ENCODE measurements at places on chromosomes 12 and 14.

GRCh38 chr12:18683327-18684013 is 54.3 kb downstream of the PLCZ1 start:
- no peak for DNase-seq

DNA sequence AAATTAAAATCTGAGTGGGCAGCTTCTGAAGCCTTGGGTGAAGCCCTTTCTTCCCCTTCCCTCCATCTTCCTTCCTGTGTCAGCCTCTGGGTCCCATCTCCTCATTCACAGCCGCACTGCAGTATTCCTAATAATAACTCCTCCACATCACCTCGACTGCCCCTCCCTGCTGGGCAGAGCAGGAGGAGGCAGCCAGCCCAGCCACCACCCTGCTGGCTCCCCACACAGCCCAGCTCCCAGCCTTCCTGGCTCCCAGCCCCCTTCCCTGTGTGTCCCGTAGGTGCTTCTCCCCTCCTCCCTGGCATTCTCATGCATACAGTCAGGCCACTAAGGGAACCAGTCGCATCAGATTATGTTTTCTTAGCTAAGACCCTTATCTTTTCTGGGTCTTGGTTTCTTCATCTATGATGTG is 3.7 kb downstream of the IFFO1 start:
- DNase-seq = no peak

GRCh38 chr14:81478446-81478845 is 55.2 kb downstream of the SEL1L start:
- no peak for DNase-seq

DNA sequence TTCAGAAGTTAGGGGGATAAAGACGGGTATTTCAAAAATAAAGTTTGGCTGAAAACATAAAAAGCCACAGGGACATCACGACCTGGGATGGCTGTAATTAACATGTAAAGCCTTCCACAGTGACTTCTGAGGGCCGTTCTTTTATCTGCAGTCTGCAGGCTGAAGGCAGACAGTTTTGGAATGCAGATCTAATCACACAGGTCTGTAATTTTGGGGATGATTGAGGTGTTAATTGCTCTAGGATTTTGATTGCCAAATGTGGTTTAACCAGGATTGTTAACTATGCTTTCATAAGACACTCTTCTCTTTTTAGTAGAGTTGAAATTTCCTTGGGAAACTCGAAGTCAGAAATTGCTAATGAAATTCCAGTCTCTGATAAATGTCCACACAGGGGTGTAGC is 355.5 kb downstream of the ATP23 start:
- DNase-seq = no peak

DNA sequence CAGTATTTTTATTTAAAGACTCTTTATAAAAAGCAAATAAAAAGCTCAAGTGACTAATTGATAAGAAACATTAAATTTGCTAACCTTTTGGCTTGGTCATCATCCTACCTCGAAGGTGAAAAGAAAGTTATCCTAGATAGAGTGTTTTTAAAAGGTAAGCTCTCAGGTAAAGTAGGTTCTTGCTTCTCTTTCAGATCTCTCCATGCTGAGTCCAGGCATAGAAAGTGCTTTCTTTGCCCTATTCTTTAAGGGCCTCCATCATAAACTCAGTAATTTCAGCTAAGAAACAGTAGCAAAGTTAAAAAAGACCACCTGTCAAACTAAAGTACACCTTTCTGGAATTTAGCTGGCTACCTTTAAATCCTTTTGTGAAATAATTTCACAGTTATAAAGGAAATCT is 20.6 kb upstream of the ANHX start:
- DNase-seq = no peak

- no peak for DNase-seq
Measured at GRCh38 chr14:31660728-31661127, 99.5 kb downstream of the NUBPL start.

DNA sequence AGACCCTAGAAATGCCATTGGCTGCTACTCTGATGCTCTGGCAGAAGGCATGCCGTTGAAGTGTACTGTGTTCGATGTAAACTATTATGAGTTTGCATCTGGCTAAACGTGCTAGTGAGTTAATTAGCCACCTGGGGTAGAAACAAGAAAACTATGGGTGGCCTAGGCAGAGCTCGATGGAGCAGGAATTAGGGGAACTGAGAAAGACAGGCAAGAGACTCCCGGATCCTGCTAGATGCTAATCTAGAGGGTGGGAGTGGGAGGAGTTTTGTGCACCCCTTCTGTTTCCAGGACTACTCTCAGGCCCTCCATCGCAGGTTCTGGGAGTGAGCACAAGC is 32.0 kb downstream of the TMEM63C start:
- no peak for DNase-seq

DNA sequence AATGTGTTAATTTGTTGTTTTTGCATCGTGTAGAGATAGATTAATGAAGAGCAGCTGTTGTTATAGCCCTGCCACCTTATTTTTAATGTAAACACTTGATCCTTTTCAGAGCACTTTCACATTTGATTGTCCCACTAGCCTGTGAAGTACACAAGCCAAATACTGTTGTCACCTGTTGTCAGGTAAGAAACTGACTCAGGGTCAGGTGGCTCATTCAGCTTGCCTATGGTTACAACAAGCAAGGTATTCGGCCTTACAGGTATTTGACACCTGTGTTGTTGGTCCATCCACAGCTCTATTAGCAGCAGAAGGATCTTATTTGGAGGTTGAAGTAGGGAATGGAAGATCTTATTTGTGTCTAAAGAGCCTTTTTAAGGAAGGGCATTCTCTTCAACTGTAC is 108.9 kb downstream of the GPR135 start:
- DNase-seq = no peak

DNA sequence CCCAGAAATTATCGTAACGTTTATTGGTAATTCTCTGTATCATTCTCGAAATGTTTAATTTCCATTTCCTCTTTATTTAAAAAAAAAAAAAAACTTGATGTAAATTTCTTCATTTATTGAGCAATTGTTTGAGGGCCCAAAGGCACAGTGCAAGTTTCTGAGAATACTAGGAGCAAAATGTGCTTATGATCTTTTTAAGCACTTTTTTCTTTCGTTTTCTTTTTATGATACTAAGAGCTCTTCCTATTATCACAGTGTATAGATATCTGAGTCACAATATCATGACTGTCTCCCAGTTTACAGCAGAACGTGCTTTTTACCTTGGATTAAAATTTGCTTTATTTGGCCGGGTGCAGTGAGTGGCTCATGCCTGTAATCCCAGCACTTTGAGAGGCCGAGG is 5.6 kb downstream of the ATP2A2 start:
- DNase-seq = no peak

DNA sequence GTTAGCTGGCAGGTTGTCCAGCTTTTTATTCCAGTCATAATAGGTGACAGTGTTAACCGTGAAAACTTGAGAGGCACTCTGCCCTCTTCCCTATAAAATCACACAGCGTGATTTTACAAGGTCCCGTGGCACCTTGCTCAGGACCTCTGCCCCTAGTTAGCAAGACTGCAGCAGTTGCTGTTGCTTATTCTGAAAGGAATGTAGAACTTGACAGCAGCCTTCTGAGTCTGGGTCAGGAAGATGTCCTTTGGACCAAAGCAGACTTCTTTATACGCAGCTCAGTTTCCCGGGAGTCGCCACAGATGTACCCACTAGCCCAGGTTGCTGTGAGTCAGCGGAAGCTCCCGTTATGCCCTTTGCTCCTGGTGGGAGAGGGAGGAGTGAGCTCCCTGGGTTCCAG is 13.2 kb downstream of the PRKAB1 start:
- DNase-seq = no peak

DNA sequence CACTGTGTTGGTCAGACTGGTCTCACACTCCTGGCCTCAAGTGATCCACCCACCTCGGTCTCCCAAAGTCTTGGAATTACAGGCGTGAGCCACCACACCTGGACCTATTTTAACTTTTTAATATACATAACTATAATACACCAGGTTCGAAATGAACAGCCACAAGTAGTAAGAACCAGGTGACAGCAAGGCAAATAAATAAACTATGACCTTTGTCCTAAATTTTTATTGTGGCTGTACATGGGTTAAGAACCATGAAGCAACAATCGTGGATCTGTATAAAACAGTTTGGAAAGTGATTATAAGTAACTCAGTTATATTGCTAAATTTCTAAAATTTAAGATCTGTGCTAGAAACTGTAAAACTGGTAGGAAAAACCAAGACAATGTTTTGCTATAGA is 41.5 kb downstream of the GXYLT1 start:
- no peak for DNase-seq

- DNase-seq = no peak
Measured at GRCh38 chr14:52602131-52602530, 49.5 kb downstream of the GPR137C start.

DNA sequence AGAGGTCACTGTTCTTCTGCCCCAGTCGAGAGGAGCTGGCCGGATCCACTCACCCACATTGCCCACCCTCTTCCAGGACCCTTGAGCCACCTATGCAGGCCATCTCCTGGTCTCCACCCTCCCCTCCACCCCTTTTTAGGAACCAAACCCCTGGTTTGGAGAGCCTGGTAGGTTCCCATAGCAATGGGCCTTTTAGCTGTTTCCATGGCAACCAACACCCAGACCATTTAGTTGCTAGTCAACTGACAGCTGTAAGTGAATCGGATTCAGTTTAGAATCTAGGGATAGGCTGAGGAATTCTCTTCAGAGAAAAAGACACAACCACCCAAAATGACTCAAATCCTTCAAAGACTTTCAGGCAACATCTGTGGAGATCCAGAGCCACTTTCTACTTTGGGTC is 16.5 kb downstream of the NPC2 start:
- DNase-seq = no peak

DNA sequence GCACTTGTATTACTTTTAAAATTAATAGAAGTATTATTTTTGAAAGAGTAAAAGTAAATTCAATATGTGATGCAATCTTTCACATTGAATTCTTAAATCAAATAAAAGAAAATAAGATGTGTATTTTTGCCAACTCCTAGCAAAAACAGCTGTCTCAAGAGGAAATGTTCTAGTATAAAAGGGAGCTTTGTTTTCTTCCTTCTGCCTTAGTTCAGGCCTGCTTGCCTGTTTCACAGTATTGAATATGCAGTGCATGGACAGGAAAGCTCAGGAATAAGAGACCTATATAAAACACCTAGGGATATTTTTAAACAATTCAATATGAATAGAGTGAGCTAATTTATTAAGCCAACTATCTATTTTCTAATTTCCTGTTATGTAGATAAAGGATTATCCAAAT is 294.8 kb upstream of the G2E3 start:
- DNase-seq = no peak
